Nucleus accumbens (tissue), 56 donors: ENCODE measurements at places on chromosomes 16 and 17.

GRCh38 chr16:65671071-65671470 is 549.2 kb upstream of the CDH11 start:
- DNase-seq = no peak

DNA sequence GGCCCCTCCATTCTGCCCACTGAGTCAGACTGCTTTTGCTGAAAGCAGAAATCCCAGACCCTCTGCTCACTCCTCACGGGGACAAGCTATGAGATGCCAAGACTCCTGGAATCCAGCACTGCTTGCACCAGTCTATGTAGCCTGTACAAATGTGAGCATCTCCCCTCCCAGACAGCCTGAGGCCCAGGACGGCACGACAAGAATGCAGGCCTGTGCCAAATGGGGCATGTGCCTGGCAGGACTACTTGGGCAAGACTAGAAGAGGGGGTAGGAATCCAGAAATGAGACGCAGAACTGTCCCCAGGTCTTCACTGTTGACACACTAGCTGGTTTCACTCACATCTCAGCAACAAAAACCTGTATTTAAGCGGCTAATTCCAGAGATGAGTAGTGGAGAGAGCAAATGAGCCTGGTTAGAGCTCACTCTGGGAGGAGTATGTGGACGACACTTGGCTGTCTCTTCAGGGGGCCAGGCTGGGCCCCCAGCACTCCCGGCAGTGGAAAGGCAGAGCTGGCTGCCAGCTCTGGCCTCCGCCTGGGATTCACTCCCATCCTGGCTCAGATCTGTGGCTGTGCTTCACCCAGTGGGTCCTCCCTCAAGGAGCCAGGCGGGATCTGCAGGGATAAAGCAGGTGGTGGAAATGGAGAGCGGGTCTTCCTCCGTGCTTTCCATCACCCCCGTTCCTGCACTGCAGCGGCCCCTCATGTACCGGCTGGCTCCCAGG is 2.9 kb upstream of the MYO1C start:
- DNase-seq = no peak

DNA sequence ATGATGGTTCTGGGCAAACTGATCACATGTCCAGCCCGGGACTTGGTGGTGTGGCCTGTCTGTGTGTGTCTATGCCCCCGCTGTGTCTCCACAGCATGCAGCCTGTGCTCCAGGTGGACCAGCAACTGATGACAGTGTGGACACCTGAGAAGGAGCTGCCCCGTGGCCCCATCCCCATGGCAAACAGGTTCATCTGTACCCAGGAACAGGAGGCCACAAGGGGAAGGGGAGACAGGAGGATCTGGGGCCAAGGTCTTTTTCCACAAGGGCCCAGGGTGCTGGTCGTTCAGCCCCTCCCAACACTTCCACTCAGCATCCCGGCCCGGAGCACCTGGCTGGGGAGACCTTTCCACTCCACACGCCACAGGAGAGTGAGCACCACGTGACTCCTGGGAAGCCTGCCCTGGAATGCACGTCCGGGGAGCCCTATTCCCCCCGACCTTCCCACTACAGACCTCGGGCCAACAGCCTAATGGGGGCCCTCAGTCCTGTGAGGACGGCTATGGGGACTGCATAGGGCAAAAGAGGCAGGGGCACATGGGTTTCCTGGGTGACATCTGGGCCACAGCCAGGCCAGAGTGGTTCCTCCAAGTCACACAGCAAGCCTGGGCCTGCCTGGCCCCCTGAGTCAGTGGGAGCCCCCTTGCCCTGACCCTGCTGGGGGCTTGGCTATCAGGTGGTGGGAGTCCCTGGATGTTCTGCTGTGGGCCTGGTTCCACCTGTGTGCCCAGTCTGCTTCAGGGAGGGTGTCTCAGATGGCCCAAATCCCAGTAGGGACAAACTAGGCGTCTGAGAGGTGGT is 20.8 kb upstream of the NXPH3 start:
- no peak for DNase-seq

GRCh38 chr17:76437467-76438402 is 15.2 kb downstream of the UBE2O start:
- DNase-seq = no peak

DNA sequence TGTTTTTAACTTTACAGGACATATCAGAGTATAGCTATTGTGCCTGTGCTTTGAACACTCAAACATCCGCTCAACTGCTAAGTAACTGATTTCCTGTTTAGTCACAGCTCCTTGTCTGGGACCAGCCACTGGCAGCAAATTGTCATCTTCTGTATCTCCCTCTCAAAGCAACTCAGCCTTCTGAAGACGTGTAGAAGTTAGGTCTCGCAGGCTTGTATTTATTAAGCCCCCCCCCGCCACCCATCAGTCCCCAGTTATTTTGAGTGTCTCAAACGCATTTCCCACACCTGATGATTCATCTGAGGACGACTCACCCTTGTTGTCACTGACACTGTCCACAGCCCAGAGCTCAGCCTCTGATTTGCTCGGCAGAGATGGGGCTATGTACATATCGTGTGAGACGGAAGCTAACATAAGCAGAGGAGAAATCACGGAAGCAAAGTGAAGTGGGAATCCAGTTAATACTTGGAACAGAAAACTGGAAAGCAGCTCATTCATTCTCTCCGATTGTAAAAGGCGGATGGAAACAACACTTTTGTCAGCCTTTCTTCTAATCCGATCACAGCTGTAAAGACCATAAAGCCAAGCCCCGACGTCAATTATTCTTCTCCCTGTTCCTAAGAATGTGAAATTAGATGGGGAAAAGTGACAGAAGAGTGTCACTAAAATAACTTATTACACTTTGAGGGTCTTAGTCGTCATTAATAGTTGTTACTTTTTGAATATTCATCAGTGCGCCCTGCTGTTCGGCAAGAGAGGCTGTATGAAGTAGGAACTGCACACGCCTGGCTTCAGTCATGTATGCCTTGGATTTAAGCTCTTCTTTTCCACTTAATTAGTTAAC is 64.2 kb downstream of the PITPNC1 start:
- no peak for DNase-seq

- no peak for DNase-seq
These were observed 56.1 kb upstream of the PMFBP1 start for GRCh38 chr16:72228014-72228413.

DNA sequence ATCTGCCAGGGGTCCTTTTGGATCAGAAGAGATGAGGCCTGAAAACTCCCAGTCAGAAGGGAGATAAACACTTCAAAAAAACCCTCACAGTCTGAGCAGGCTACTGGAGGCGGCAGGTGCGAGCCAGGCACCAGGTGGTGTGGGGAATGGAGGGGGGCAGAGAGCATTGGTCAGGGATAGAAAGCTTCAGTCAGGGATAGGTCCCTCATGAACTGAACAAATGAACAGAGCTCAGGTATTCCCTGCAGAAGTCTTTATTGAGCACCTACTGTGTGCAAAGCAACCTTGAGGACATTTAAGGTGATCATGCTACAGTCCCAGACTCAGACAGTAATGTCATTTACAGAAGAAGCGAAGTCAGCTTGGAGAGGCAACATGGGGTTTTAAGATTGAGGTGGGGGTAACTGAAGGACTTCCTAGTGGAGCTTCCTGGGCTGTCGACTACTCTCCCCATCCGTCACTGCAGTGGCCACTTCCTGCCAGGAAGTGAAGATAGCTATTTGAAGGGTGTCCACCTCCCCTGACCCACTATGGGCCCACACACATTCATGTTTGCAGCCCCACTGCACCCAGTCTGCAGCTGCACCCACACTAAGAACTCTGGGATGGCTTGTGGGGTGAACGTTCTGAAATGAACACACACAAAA is 3.2 kb downstream of the KIFC3 start:
- no peak for DNase-seq

DNA sequence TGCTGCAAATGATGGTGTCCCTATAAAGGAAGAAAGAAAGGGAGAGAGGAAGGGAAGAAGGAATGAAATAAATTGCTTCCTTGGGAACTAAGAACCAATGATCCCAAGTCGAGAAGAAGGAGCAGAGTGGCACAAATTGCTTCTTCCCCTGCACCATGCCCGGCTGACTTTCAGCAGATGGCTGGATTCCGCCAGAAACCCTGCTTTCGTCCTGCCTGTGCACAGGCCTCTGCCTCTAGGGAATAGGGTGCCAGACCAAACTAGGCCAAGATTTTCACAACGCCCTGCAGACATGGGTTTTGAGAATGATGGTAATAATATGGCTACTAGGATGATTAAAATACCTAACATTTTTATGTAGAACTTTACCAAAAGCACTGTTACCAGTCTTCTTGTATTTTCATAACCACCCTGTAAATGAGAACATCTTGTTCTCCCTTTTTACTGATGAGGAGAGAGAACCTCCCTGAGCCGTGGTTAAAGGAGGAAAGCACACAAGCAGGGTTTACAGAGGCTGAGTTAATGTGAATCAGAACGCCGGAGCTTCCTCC is 122.1 kb upstream of the HSBP1 start:
- DNase-seq = no peak

- DNase-seq = no peak
These were observed 8.7 kb downstream of the SMURF2 start for GRCh38 chr17:64653325-64653984.

DNA sequence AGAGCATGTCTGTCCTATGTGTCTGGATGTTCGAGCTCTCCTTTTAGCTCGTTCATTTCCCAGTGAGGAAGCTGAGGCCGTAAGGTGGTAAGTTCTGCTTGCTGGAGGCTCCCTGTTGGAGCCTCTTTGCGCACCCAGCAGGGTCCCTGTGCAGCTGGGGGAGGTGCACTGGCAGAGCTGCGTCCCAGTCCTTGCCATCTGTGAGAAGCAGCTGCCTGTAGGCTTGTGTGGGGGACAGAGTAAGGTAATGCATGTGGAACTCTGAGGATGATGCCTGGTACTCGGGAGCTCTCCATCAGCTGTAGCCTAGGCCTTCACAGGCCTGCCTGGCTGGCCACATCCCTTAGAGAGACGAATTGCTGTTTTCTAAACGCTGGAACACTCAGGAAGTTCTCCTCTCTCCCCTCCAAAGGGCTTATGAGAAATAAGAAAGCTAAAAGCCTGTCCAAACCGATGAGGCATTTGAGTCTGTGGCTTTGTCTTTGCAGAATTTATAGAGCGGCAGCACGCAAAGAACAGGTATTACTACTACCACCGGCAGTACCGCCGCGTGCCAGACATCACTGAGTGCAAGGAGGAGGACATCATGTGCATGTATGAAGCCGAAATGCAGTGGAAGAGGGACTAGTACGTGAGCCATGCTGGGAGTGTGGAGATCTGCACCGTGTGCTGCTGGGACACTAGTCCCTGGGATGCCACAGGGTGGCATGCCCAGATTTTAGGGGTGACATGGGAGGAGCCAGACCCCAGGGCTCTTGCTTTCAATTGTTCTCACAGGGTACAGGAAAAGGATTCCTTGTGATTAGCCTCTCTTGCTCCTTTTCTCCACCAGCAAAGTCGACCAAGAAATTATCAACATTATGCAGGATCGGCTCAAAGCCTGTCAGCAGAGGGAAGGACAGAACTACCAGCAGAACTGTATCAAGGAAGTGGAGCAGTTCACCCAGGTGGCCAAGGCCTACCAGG is 1.6 kb downstream of the NDUFB10 start:
- DNase-seq = no peak

- DNase-seq = no peak
These were observed 131.9 kb downstream of the NPIPB5 start for GRCh38 chr16:22642416-22643088.

DNA sequence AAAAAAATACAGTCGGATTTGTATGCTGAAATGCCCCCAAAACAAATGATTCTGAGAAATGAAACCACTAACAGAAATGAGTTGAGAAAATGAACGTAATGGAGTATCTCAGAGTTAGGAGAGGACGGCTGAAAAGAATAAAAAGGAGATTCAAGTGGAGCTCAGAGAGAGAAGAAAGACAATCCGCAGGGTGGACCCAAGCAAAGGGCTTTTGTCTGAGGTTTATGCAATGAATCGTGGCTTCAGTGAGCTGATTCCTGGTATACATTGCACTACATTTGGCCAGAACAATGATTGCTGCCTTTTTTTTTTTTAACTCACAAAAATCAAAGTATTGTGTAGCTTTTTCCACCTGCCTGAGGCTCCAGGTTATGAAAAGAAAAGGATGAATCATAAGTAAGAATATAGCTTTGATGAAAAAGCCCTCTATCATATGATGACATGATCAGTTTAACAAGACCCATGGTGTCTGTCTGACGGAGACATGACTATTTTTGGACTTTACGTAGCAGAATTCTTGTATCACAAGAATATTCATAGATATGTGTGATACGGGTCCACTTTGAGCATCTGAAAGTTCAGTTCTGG is 4.4 kb upstream of the MED9 start:
- DNase-seq = no peak

DNA sequence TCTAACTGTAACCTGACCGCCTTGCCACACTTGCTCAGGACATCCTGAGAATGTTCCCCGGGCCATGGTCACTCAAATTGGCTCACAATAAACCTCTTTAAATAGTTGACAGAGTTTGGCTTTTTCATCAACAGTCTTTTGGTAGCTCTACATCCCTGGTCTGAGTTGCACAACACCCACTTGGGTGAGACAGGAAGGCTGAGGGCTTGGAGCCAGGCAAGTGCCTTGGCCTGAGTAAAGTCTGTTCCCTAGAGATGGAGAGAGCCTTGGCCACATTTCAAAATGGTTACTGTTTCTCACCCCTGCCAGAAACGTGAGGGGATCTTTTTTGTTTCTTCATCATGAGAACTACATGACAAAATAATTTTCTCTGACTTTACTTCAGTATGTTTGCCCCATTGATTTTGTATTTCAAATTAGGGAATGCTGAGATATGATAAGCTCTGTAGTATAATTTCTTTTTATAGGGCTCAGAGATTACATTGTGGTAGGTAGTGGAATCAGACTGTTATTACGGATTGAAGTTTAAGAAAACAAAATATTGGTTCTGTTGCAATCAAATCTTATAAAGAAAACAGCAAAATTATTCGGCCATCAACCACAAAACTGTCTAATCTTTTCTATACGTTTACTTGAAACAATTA is 53.9 kb upstream of the NETO2 start:
- no peak for DNase-seq

GRCh38 chr17:43713494-43714162 is 45.0 kb downstream of the SOST start:
- DNase-seq = no peak

DNA sequence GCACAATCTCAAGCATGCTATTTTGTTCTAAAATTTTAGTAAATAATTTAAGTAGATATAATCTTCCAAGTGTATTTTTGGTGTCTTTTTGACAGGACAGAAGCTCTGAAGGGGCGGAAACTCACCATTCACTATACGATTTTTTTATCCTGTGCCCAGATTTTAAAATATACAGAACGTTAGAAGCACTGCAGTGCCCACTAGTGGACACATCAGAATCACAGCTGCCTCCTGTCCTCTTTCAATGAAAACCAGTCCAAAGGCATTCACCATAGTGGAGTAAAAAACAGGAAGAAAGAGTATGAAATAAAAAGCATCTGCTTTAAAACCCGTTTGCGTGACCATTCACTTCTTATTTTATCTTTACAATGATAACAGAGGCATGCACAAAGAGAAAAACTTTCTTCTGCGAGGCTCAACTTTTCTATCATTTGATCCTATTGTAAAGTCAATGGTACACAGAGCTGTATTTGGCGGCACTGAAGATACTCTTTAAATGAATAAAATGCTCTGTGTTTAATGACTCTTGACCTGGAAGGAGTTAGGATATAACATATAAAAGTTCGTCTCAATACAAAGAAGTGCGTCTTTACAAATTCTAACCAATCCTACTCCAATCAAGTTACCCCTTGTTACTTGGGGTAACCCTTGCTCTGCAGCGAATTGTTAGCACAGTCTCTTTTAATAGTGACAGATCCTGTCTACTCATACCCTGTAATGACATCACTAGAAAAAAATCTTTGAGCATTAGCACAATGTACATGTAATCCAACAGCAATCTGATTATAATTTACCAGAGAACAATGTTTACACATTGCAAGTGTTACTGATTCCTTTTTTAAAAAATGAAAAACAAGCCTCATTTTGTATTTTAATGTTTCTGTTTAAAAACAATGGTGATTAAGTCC is 339.8 kb upstream of the PSMD7 start:
- peak; percentile 33 for DNase-seq

- no peak for DNase-seq
These were observed 167.7 kb downstream of the COPRS start for GRCh38 chr17:31691251-31691905.
